ENCODE measurements at places on chromosomes 4 and X. TPM values are rescaled to one million over a fixed set of nuclear protein-coding genes. Genes with fewer than 3 reads are reported as not detected.
A peak's percentile ranks its signal among the peaks of the same experiment; 100 is the strongest.

The RPA4 gene
- total RNA-seq, result 6.9 TPM

DNA sequence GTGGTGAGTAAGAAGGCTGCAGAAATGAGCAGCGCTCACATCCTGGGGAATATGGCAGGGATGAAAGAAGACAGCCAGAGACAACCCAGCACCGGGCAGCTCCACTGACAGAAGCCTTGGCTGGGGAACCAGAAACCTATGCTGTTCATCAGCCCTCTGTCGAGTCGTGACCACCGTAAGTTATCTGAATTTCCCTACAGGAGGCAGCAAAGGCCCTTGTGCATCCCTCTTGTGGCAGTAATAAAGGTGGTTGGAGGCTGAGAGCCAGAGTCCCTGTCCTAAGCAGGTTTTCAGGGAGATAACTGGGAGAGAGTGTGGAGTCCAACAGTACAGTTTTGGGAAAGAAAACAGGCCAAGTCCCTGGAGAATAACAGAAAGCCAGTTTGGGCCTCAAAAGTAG lies 194.0 kb upstream of the BOD1L1 start:
- DNase-seq, result no peak

The AFF1 gene
- total RNA-seq, result 112 TPM

- no peak for DNase-seq
These were observed 51.6 kb upstream of the HTR2C start for GRCh38 chrX:114532111-114532805.

- DNase-seq, result no peak
These were observed 441.7 kb upstream of the NR3C2 start for GRCh38 chr4:148883891-148884290.

The AGTR2 gene
- not detected for total RNA-seq

DNA sequence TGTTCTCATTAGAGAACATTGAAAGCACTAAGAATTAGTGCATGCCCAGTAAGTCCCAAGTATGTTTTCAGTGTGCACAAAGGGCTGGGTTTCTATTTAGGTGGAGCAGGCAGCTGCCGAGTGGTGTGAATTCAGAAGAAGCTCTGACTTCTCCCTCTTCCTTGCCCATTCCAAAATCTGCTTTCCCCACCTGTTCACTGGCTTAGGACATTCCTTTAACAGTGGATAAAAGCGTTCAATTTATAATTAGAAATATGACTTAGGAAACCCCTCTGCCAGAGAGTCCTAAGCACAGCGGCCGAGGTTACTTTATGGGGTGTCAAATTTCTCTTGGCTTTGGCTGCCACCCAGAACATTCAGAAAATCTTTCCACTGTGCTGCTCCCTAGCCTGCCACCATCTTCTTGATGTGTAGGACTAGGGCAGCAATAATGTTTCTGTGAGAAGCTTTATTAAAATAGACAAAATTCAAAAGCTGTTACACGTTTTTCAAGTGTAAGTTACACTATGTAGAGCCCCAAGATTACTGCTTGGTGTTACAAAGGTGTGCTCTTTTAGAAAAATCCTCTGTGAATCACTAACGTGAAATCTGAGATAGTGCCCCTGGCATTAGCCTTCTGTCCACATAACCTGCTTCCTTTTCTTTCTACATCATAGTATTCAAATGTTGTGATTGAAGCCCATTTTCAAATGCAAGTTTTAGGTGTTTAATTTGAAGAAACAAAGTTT lies 191.6 kb upstream of the ANKRD50 start:
- DNase-seq, result peak; percentile 28

The FAM90A26 gene
- total RNA-seq, result not detected

DNA sequence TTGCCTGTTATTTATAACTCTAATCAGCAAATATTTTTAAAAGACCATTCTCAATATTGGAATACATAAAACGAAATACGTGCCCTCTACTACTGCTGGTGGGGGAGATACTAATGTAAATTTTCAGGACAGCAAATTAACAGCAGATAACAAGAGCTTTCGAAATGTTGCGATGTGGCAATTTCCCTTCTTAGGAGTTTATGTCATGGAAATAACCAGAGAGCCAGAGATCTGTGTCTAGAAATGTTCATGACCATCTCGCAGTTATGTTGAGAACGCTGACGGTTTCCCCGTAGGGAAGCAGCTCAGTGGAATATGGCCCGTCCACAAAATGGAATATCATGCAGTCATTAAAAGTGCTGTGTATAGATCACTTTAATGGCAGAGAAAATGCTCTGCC lies 238.4 kb upstream of the PSAPL1 start:
- no peak for DNase-seq

GRCh38 chr4:8182858-8183725 lies 16.0 kb upstream of the SH3TC1 start:
- peak; percentile 87 for DNase-seq

DNA sequence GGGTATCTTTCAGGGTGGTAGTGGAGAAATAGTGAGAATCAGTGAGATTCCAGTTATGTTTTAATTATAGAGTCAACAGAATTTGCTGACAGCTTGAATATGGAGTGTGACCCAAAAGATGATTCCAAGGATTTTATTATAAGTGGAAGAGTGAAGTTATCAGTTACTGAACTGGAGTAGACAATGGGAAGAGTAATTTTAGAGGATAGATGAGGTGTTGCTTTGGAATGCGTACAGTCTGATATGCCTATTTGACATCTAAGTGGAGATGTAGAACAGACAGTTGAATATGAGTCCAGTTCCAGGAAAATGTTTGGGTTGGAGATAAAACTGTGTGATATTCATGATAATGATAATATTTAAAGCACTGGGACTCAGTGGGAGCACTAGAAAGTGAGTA lies 174.2 kb downstream of the MAPK10 start:
- no peak for DNase-seq

DNA sequence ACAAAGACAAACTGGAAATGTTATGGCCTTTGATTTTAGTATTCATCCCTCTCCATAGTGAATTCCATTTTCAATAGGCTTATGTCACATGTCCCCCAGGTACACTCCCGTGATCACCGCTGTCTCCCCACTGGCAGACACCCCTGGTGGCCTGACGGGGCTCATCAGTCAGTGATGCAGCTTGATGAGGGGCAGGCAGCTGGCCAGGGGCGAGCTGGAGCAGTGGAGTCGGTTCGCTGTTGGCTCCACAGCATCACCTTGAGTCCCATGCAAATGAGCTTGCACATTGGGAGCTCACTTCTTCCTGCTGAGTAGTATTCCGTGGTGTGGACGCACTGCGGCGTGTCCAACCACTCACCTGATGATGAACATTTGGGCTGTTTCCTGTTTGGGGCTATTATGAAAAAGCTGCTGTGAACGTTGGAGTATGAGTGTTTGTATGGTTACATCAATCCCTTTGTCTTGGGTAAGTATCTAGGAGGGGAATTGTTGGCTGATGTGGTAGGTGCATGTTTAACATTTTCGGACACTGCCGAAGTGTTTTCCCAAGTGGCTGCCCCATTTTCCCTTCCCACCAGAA lies 5.2 kb downstream of the TREX2 start:
- DNase-seq, result no peak

DNA sequence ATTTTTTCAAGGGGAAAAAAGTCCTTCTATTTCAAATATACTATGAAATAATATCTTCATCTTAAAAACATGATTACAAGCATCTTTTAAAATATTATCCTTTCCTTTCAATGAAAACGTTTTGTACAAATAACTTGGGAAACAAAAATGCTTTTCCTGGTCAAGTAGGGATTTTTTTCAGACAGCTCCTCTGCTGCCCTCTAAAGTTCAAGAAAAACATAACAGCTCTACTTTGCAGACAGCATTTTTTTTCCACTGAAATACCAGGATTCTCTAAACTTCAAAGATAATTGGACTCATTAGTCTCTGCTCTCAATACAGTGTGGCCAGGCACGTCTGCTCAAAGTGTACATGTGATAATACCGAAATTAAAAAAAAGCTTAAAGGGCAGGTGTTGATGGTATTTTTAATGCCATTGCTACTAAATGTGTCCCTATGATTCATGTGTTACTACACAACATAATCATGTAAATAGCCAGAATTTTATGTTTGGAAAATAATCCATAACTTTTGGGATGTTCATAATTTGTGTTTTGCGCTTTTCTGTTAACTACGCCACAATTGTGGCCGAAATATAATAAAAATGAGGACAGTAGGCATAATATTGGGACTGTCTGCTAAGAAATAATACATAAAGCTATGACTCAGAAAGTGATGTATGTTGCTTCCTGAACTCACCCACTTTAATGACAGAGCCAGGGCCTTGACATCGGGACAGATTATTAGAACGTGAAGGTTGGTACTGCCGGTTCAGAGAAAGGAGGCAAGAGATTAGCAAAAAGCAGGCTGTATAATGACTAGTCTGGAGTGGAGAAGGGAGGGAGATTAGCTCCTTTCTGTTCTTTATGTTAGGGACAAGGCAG lies 478.9 kb downstream of the KCNIP4 start:
- DNase-seq, result no peak

DNA sequence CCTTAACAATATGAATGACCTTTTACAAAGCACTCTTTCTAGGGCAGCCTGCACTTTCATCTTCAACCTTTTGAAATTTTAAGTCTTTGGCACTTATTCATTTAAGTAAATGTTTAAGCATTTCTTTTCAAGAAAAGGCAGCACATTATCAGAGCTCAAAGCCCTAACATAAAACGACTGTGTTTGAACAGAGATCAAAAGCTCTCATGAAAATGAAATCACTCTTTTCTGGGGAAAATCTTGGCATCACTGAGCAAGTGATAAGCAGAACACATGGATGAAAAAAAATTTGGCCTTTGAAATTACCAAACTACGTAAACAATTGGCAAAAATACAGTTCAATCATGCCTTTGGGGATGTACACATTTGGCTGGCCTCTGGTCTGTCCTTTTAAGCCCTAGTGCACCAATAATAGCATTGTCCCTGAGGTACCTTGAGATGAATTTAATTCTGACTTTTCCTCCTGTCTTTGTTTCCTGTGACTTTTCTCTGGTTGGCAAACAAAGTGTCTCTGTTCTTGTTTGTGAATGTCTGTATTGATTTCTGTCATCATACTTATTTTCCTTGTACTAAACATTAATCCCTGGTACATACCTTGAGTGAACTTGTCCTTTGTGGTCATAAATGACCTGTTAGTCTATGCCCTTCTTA lies 12.9 kb upstream of the ODAM start:
- DNase-seq, result no peak

The KLHL4 gene
- total RNA-seq, result not detected

DNA sequence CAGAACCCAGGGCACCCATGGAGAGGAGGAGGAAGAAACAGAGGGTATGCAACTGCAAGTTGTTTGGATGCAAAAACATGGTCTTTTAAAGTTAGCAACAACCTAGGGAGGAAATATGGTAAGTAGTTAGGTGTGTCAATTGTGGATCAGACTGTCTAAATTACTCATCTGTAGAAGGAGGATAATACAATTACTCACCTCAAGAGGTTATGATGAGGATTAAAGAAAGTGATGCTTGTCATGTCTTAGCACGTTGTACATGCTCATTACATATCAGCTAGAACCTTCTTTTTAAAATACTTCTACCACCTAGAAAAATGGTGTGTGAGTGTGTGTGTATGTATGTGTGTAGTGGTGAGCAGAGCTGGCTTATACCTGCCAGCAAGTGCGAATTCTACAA lies 2.3 kb upstream of the C1QTNF7 start:
- DNase-seq, result no peak

- no peak for DNase-seq
These were observed 104.2 kb downstream of the FAM47B start for GRCh38 chrX:35046660-35047296.

- no peak for DNase-seq
These were observed 30.5 kb upstream of the CT83 start for GRCh38 chrX:116493271-116493670.

DNA sequence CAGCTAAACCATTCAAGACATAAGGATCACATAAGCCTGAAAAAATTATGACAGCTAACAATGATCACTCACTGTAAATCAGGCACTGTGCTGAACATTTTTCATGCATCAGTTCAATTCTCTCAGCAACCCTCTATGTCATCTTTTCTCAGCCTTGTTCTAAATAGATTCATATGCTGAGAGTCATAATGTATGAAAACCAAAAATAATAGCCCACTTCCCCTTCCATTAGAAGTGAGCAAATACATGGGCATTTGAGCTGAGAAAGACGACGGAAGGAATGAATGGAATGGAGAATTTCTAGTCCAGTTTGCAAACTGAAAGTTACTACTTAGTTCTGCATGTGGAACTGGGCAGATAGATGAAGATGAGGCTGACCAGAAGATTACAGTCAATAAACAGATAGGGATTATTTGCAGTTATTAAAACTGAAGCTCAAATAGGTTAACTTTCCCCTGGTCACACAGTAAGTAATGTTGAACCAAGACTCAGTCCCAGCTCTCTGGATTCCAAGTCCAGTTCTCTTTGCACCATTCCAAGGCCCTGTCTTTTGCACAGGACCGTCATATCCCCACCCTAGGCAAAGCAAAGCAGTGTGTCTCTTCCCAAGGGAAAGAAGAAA lies 1.6 kb upstream of the SH3RF1 start:
- DNase-seq, result no peak

The VCX gene
- total RNA-seq, result not detected

The REELD1 gene
- total RNA-seq, result 2.0 TPM

GRCh38 chr4:154989511-154989910 lies 208.4 kb downstream of the RBM46 start:
- no peak for DNase-seq

DNA sequence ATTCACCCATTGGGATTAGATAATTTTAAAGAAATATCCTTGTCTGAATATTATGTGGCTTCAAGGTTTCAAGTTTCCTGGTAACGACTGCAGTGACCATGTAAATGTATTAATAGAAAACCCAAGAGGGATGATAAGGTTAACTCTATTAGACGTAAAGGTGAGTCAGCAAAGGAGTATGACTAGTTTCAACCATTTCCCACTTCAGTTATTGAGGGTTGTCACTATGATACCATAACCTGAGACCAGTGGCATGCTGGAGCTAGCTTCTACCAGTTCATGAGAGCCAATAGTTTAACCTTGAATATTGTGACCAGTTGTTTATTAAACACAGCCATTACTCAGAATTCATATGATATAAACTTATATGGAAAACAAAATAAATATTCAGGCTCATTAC lies 270.1 kb downstream of the TMA16 start:
- DNase-seq, result no peak

- DNase-seq, result no peak
These were observed 12.5 kb upstream of the IRAK1 start for GRCh38 chrX:154032160-154032559.

DNA sequence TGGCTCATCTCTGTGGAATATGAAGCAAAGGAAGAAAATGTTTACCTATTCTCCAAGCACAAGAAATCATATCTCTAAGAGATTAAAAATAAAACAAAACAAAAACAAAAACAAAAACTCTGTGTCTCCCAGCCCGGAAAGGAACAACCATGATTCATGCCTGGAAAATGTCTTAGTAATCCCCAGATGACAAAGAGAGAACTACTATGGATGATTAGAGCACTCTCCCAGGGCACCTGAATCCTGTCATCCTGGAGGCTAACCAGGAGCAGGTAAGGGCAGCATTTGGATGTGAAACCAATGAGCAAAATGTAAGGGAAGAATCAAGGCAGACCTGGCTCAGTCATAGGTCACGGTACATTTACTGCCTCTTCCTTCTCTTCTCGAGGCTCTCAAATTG lies 1.7 kb upstream of the AKAP4 start:
- DNase-seq, result no peak

The TMPRSS11A gene
- total RNA-seq, result not detected

DNA sequence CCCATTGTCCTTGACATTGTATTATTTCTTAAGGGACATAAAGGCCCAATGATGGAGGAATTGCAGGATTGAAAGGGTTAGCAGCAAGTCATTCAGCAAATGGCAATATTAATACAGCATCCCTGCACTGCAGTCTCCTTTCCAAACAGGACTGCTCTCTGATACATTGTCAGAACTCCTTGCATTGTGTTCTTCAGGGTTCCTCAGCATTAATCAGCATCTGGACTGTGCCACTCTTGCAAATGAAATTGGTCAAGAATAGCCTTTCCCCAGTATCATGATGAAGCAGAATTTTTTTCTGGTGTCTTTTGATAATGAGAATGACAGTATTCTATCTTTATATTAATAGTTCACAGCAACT lies 272.6 kb upstream of the HAND2 start:
- DNase-seq, result no peak

Data from tibial nerve (tissue), 4 donors.